Fibroblast of the aortic adventitia (primary cell): ENCODE measurements at places on chromosomes 2 and 18.

DNA sequence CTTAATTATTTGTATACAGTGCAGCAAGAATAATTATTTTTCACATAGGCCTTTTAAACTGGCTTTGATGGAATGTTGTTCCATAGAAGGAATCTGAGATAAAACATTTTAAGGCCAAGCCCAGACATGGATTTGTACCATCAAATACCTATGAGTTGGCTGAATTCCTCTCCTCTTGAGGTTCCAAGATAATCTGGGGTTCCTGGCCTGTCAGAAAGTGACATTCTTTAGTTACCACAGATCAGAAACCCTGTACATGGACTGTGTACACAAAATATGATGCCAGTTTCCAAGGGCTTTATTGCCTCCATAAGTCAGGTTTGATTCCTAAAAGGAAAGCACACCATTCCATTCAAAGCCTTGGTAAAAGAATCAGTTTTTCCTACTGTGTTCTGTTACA is 1256.7 kb upstream of the NRXN1 start:
- no peak for DNase-seq

- no peak for DNase-seq
Measured at GRCh38 chr2:69995511-69995910, 34.1 kb upstream of the ASPRV1 start.

GRCh38 chr2:23230885-23231284 is 154.1 kb upstream of the KLHL29 start:
- no peak for DNase-seq

DNA sequence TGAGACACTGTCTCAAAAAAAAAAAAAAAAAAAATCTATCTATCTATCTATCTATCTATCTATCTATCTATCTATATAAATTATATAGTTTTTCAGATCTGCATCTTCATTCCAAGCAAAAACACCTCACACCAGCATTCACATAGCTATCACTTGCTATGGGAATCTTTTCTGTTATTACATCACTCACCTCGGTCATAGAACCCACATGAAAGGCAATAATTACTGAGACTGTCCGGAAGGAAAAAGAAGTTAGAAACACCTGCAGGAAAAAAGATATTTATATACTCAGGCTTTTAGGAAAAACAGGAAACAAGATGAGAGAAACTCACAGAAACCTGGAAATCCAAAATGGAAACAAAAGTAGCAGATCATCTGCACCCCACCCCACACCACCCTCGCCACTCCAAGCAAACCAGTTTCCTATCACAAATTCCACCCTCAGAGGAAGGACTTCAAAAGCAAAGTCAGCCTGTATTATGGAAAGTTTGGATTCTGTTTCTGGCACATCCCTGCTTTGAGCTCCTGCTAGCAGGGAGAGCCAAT is 21.9 kb upstream of the CCDC141 start:
- no peak for DNase-seq

GRCh38 chr18:32930695-32931301 is 158.0 kb upstream of the KLHL14 start:
- DNase-seq = peak; percentile 68

GRCh38 chr2:194769030-194769429 is 888.0 kb upstream of the SLC39A10 start:
- no peak for DNase-seq
